IMR-90 (cell line): ENCODE measurements at places on chromosomes 5 and 9. TPM values are rescaled to one million over a fixed set of nuclear protein-coding genes. Genes with fewer than 3 reads are reported as not detected.
A peak's percentile ranks its signal among the peaks of the same experiment; 100 is the strongest.

DNA sequence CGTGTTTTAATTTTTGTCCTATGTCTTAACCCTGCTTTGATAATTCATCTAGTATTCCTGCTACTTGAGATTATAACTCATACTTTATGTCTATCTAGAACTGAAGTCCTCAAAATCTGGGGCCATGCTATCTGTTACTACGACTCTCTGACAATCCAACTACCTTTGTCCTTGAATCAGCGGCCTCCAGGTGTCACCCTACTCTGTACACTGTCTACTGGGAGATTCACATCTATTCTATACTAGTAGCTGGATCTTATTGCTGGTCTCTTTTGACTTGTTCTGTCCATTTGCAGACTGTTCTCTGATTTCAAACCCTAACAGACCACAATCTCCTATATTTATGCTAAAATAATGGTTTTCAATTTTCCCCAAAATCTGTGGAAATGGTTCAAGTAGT is 225.5 kb upstream of the ELAVL2 start:
- no peaks in the 10 kb centered on the region for H3K36me3 ChIP-seq
- no peak for DNase-seq
- no peak overlapping the region for H3K4me3 ChIP-seq
- no peaks in the 10 kb centered on the region for H3K4me1 ChIP-seq
- H3K27me3 ChIP-seq, result no peaks in the 10 kb centered on the region

The SLF1 gene
- 3.4 and 7.5 TPM in 2 replicates for total RNA-seq

GRCh38 chr9:134428559-134428958 is 102.3 kb downstream of the RXRA start:
- no peak overlapping the region for H3K27ac ChIP-seq
- peaks cover 41% of the 10 kb centered on the region; the same call in 1 of the 2 replicates for H3K36me3 ChIP-seq
- H3K4me3 ChIP-seq, result no peak overlapping the region
- DNase-seq, result no peak
- H3K4me1 ChIP-seq, result peaks cover 11% of the 10 kb centered on the region

The ADAMTS2 gene
- total RNA-seq, result 18.3 and 19.0 TPM in 2 replicates

The CCL27 gene
- 0.18 TPM in 1 of 2 replicates, not detected in the other for total RNA-seq

The HACD4 gene
- total RNA-seq, result 2.2 and 2.8 TPM in 2 replicates

GRCh38 chr9:80775530-80775929 is 913.8 kb downstream of the TLE1 start:
- H3K4me3 ChIP-seq, result no peak overlapping the region
- DNase-seq, result peak; percentile 62
- H3K27ac ChIP-seq, result no peak overlapping the region
- no peaks in the 10 kb centered on the region for H3K27me3 ChIP-seq
- no peaks in the 10 kb centered on the region for H3K36me3 ChIP-seq

GRCh38 chr9:16030528-16031185 is 477.8 kb downstream of the CCDC171 start:
- no peaks in the 10 kb centered on the region for H3K36me3 ChIP-seq
- no peak overlapping the region for H3K4me3 ChIP-seq
- no peak overlapping the region; the same call in 1 of the 2 replicates for H3K27ac ChIP-seq
- H3K4me1 ChIP-seq, result peaks cover 30% of the 10 kb centered on the region
- H3K27me3 ChIP-seq, result no peaks in the 10 kb centered on the region

The FBLL1 gene
- total RNA-seq, result under 0.01 and 0.18 TPM in 2 replicates

- no peak overlapping the region for H3K4me3 ChIP-seq
- no peaks in the 10 kb centered on the region for H3K27me3 ChIP-seq
- H3K36me3 ChIP-seq, result no peaks in the 10 kb centered on the region
- peaks cover 4% of the 10 kb centered on the region; the same call in 1 of the 2 replicates for H3K4me1 ChIP-seq
- no peak overlapping the region for H3K27ac ChIP-seq
- DNase-seq, result no peak
Observed at GRCh38 chr5:178381921-178382695, 149.5 kb upstream of the PHYKPL start.

DNA sequence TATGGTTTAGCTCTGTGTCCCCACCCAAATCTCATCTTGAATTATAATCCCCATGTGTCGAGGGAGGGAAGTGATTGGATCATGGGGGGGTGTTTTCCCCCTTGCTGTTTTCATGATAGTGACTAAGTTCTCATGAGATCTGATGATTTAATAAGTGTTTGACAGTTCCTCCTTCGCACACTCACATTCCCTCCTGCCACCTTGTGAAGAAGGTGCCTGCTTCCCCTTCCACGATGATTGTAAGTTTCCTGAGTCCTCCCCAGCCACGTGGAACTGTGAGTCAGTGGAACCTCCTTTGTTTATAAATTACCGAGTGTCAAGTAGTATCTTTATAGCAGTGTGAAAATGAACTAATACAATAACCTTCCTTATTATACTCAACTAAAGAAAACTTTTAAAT is 24.3 kb upstream of the TEX10 start:
- H3K36me3 ChIP-seq, result no peaks in the 10 kb centered on the region
- peak; percentile 15 for DNase-seq
- peaks cover 6% of the 10 kb centered on the region; the same call in 1 of the 2 replicates for H3K4me1 ChIP-seq
- no peaks in the 10 kb centered on the region for H3K27me3 ChIP-seq
- H3K4me3 ChIP-seq, result no peak overlapping the region
- no peak overlapping the region for H3K27ac ChIP-seq

DNA sequence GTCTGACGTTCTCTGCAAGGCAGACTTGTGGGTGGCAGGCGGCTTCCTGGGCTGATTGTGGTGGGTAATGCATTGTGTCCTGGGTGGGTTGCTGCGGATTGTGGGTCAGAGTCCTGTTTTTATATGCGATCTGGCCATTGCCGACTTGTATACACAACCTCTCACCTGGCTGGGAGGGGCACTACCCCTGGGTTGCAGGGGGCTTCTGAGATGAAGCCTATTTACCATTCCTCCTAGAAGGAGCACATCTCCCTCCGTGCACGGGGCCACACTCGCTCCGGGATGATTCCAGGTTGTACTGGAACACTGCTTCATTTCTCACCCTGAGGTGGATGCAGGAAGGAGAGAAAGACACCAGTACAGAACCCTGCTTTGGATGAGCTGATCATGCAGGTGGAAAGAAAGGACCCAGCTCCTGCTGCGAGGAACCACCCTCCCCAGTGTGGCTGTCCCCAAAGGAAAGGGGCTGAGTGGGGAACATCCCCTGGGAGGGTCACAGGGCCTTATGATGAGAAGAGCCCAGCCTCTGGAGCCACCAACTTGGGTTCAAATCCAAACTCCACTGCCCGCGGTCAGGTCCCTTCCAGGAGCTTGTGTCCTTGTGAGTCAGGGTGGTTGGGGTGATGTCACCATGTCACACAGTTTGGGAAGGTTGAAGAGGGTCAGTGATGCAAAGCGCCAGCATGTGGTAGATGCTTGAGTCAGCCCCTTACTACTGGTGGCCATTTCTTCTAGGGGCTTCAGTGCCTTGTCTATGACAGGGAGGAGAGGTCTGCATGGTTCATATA is 151.8 kb upstream of the COL5A1 start:
- DNase-seq, result no peak
- no peak overlapping the region for H3K27ac ChIP-seq
- peaks cover 12% of the 10 kb centered on the region; the same call in 1 of the 2 replicates for H3K4me1 ChIP-seq
- peaks cover 5% of the 10 kb centered on the region for H3K27me3 ChIP-seq
- H3K4me3 ChIP-seq, result no peak overlapping the region

GRCh38 chr5:80060966-80061365 is 25.8 kb downstream of the THBS4 start:
- H3K4me3 ChIP-seq, result no peak overlapping the region
- no peak overlapping the region for H3K27ac ChIP-seq
- H3K27me3 ChIP-seq, result peaks cover 2% of the 10 kb centered on the region; the same call in 1 of the 2 replicates
- no peaks in the 10 kb centered on the region for H3K36me3 ChIP-seq
- no peaks in the 10 kb centered on the region for H3K4me1 ChIP-seq

DNA sequence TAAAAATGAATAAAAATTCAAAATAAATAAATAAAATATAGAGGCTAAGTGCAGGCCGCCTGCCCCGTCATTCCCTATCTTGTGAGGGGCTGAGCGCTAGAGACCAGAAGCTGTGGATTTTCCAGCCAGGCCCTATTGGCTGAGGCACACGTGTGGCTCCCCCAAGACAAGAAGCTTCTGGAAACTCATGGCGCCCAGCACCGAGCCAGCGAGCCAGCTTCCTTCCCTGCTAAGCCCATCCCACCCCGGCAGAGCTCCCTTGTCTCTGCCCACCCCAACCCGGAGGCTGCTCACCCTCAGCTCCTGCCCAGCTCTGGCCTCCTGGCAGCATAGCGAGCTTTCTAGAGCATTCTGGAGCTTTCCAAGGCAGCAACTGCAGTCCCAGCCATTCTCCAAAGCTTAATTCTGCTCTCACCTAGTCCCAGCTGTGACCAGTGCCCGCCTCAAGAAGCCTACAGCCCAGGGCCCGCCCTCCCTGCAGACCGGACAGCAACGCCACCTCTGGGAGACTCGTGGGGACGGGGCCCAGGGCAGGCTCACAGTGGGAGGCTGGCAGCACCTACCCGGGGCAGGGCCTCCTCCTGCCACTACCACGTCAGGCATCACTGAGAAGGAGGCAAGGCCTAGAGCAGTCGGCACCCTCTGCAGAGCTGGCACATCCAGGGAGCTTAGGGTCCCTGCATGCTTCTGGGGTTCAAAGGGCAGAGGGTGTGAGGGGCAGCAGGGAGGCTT is 23.2 kb upstream of the TMEM250 start:
- H3K36me3 ChIP-seq, result no peaks in the 10 kb centered on the region
- H3K27me3 ChIP-seq, result peaks cover 49% of the 10 kb centered on the region
- H3K4me3 ChIP-seq, result no peak overlapping the region

The RASGRF2 gene
- total RNA-seq, result 5.0 and 5.3 TPM in 2 replicates

- no peak for DNase-seq
- peaks cover 3% of the 10 kb centered on the region for H3K36me3 ChIP-seq
- H3K4me1 ChIP-seq, result no peaks in the 10 kb centered on the region
- no peak overlapping the region for H3K4me3 ChIP-seq
Observed at GRCh38 chr5:115229606-115230005, 33.1 kb downstream of the PGGT1B start.

The ZNF658 gene
- total RNA-seq, result 5.8 and 6.3 TPM in 2 replicates

GRCh38 chr5:161775891-161776290 is 72.0 kb upstream of the GABRA1 start:
- H3K27me3 ChIP-seq, result no peaks in the 10 kb centered on the region
- H3K27ac ChIP-seq, result no peak overlapping the region
- H3K4me1 ChIP-seq, result no peaks in the 10 kb centered on the region
- H3K36me3 ChIP-seq, result no peaks in the 10 kb centered on the region

DNA sequence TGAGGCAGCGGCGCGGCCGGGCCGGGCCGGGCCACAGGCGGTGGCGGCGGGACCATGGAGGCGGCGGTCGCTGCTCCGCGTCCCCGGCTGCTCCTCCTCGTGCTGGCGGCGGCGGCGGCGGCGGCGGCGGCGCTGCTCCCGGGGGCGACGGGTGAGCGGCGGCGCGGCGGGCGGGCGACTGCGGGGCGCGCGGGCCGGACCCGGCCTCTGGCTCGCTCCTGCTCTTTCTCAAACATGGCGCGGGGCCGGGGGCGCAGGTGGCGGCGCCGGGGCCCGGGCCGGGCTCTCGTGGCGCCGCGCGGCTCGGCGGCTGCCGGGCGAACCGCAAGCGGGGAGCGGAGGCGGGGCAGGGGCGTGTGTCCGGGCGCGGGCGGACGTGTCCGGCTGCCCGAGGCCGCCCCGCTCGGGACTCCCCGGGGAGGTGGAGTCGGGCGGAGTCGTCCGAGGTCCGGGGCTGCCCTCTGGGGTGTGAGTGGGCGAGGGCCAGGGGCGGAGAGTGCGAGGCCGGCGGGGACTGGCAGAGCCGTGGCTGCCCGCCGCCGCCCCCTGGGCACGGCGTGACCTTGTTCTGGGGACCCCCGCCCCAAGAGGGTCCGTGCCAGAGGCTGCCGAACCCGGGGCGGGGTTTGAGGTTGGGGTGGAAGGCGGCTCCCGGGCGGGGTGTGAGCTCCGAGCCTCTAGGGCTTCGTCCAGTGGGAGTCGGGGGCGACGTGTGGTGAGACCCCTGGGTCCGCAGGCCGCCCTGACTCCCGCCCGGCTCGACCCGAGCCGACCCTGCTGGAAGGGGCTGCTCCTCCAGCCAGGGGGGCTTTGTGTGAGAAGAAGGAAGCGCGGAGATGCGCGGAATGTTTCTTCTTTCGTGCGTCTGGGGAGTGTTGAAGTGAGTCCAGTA is 485 bp downstream of the TGFBR1 start:
- peak overlapping the region; percentile 87 for H3K27ac ChIP-seq
- peak; percentile 73 for DNase-seq
- H3K36me3 ChIP-seq, result no peaks in the 10 kb centered on the region; the same call in 1 of the 2 replicates
- H3K4me3 ChIP-seq, result peak overlapping the region; percentile 67
- no peaks in the 10 kb centered on the region for H3K27me3 ChIP-seq
- peaks cover 14% of the 10 kb centered on the region for H3K4me1 ChIP-seq

The SPATA31A3 gene
- total RNA-seq, result not detected in 2 replicates

GRCh38 chr9:18046068-18046467 is 427.9 kb upstream of the ADAMTSL1 start:
- no peaks in the 10 kb centered on the region for H3K36me3 ChIP-seq
- H3K27ac ChIP-seq, result no peak overlapping the region
- H3K4me3 ChIP-seq, result no peak overlapping the region
- no peak for DNase-seq
- H3K4me1 ChIP-seq, result no peaks in the 10 kb centered on the region

The ELOVL7 gene
- total RNA-seq, result 0.18 TPM in 1 of 2 replicates, not detected in the other

The SGCD gene
- total RNA-seq, result 10.6 TPM in 2 replicates
